ENCODE measurements at places on chromosomes 1 and 21.

DNA sequence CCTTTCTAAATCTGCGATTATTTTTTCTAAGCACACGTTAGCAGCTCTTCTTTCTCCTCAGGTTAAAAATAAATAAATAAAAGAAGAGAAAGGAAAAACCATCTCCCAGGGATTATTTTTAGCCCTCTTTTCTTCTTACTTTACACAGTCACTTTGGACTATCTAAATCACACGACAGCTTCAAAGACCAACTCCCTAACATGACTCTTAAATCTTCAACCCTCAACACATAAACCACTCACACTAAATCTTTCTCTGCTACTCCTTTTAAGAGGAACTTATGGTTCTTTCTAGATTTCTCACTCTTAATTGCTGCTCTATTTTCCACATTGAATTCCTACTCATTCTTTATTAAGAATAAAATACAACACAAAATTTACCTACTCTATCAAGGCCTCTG lies 1095.0 kb upstream of the B3GALT2 start:
- DNase-seq = no peak

GRCh38 chr1:79819140-79819539 lies 812.6 kb upstream of the ADGRL4 start:
- DNase-seq = no peak

DNA sequence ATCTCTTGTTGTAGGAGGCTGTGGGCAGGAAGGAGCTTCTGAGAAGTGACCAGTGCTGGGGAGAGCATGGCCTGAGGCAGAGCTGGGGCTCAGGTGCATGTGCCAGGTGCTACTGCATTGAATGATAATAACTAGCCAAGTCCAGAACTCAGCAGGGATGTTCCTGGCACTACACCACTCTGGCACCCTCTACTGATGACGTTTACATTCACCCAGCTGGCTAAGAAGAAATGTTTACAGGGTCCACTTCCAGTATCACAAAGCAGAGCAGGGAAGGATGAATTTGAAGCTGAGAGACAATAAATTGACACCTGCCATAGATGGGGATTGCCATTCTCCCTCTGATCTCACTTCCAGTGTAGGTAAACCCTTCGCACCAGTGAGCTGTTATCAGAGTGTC lies 411.8 kb downstream of the SETD4 start:
- no peak for DNase-seq

GRCh38 chr1:224182866-224183590 lies at the start of gene DEGS1:
DEGS1 (plus strand) TSS chr1:224183240; CDS start chr1:224183337, 97 bp downstream.
- DNase-seq = peak; percentile 68

- no peak for DNase-seq
These were observed 19.2 kb upstream of the PGD start for GRCh38 chr1:10379676-10380075.

- no peak for DNase-seq
These were observed 187.2 kb downstream of the FGGY start for GRCh38 chr1:59484096-59484495.

DNA sequence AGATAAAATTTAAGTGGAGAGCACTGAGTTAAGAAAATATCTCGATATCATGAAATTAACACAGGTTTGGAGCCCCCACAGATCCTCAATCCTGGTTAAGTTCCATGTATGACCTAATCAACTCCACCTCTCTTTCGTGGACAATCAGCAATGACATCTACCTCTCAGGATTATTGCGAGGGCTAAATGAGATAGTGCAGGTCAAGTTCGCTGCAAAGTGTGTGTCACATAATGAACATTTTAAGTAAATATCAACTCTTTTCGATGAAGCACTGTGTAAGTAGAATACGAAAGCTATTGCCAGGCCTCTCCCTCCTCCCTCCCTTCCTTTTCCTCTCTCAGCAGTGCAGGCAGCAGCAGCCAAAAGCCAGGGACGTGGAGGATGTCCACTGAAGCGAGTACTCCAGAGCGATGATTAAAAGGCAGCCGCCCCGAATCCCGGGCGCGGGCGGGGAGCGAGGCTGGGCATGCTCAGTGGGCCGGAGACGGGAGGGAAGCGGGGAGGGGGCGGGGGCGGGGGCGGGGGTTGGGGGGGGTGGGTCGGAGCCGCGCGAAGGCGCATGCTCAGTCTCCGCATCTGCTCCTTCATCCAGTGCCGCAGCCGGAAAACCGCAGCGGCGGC lies at the start of gene CAMSAP2:
Gene CAMSAP2, plus strand, starts transcription at position 567 of the 622 bp plus-strand sequence. CDS start 935 bp downstream, outside the sequence.
- DNase-seq = no peak

- no peak for DNase-seq
These were observed 91.0 kb upstream of the PLPPR4 start for GRCh38 chr1:99173282-99173681.

DNA sequence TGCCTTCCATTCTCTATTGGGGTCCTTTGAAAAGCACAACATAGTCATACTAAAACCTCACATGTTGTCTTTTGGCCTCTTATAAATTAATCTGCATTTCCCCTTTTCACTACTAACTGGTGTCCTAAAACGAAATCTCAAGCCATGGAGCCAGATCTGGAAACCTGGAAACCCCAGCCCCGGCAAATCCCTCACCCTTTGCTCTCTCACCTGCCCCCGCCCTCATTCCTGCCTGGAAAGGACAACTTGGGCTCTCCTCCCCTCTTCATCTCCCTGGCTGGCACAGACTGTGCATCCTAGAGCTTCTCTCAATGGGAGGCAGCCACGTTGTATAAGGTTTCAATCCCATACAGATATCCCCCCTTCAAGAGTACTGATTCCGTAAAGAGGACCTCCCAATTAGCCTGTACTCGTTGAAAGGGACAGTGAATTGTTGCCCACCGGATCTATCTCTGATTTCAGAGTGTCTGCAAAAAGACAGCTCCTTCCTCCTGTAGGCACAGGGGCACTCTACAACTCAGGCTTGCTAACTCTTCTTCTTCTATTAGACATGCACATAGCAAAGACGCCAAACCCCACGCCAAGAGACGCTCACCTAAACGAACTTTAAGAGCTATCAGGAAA lies 1.4 kb downstream of the DUSP10 start:
- no peak for DNase-seq

GRCh38 chr1:221695301-221695700 lies 46.6 kb downstream of the DUSP10 start:
- no peak for DNase-seq

GRCh38 chr1:156494309-156494895 lies 6.2 kb downstream of the MEF2D start:
- no peak for DNase-seq

DNA sequence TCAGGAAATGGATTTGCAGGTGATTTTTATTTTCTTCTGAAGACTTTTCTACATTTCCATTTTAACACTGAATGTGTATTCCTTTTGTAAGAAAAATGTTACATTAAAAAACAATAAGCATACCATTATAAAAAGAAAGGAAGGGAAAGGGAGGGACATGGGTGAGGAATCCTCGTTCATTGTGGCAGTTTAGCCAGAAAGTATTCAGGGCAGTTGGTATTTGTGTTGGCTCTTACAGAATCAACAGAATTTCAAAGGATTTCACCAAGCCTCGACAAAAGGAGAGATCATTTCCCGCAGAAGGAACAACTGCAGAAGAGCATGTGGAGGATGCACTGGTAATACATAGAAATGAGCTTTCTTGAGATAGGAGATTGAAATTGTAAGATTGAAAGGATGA lies 35.0 kb downstream of the PLD5 start:
- DNase-seq = no peak

GRCh38 chr1:82073659-82074058 lies 272.9 kb downstream of the ADGRL2 start:
- no peak for DNase-seq

GRCh38 chr1:92536211-92536979 lies 49.7 kb upstream of the GFI1 start:
- no peak for DNase-seq

DNA sequence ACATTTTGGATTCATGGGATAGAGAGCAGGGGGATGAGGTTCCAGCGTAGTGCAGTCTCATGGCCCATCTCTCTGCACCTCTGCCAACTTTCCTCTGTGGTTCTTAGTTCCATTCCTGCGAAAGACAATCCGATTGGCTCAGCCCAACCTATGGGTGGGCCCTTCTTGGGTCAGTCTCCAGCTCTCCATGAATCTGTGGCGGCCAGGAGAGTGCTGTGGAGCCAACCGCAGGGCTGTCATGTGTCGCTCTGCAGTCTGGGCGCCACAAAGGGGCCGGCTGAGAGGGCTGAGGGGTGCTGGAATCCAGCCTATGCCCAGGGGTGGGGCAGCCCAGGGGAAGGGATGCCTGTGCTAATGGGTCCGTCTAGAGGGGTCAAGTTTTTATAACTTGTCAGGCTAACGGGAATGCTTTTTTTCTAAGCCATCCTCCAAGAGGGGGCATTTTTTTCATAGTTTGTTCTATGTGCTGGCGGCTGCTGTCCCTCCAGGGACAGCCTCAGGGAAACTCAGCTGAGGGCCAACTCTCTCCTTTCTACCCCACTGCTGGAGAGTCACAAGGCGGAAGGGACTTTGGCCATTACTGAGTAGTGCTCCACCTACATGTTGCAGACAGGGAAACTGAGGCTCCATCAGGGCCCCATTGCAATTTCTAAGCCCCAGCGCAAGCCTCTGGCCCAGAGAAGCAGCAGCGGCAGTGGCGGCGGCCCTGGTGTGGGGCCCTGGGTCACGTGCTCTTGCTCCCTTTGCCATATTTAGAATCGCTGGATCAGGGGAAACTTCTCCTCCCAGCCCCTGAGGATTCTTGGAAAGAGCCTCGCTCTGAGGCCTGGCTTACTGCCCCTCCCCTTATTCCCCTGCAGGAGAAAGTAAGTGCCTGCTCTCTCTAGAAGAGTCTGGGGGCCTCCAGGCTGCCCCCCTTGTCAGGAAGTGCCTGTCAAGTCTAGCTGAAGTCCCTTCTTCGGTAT lies 23.4 kb downstream of the KCNQ4 start:
- DNase-seq = no peak

GRCh38 chr1:77313491-77313890 lies 31.7 kb downstream of the AK5 start:
- DNase-seq = no peak

GRCh38 chr1:101902199-101902598 lies 94.5 kb downstream of the OLFM3 start:
- no peak for DNase-seq

GRCh38 chr1:5985250-5985649 lies 7.0 kb downstream of the NPHP4 start:
- DNase-seq = no peak

GRCh38 chr1:19179597-19180264 lies 30.3 kb downstream of the UBR4 start:
- DNase-seq = peak; percentile 99

DNA sequence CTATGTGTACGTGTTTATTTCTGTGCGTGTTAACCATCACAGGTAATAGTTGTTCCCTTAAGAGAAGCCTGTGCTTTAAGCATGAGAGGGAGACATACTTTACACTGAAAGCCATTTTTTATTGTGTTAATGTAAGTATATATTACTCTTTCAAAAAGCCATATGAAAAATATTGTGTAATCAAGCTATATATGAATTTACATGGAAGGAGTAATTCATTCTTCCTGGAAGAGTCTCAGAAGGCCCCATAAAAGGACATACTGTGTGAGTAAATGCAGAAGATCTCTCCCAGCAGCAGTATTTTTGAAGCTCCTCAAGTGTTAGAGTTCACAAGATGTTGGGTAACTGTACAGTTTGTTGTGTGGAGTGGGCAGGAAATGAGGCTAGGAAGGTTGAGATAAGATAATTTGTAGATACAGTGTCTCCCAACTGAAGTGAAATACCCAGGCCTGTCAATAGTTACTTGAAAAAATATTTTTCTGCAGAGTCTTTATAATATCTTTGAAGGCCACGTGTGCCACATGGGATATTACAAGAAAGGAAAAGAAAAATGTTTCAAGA lies 138.3 kb downstream of the PTGER3 start:
- DNase-seq = peak; percentile 87

- DNase-seq = no peak
These were observed 75.0 kb downstream of the IGSF21 start for GRCh38 chr1:18182398-18183160.

GRCh38 chr1:41315146-41315822 lies 46.0 kb upstream of the FOXO6 start:
- DNase-seq = no peak

GRCh38 chr1:223702735-223703667 lies 9.3 kb upstream of the CAPN2 start:
- no peak for DNase-seq

GRCh38 chr1:155861896-155862295 lies 2.5 kb downstream of the SYT11 start:
- no peak for DNase-seq

DNA sequence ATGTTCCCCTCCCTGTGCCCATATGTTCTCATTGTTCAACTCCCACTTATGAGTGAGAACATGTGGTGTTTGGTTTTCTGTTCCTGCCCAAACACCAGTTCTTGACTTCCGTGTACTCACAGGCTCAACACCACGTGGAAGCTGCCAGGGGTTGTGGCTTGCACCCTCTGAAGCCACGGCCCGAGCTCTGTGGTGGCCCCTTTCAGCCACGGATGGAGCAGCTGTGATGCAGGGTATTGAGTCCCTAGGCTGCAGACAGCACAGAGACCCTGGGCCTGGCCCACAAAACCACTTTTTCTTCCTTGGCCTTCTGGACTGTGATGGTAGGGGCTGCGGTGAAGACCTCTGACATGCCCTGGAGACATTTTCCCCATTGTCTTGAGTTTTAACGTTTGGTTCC lies 111.6 kb downstream of the SYT14 start:
- no peak for DNase-seq
